IPS DF 6.9 (cell line): ENCODE measurements at places on chromosomes 4 and X.

DNA sequence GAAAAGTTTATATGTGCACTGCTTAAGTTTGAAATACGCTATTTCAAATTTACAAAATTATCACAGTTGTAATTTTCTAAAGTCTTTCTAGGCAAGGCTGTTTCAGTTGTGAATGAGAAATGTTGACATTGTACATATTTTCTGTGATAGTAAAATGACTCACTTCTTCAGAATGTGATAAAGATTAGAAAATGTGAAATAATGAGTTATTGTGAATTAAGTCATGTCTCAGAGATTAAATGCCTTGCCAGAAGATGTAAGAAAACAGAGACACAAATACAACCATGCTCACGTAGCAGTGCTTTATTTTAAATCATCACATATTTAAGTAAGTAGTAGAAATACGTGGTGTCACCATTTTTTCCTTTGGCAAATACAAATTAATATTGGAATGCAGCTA is 768 bp downstream of the CLCN4 start:
- no peak overlapping the region for H3K27ac ChIP-seq
- no peak overlapping the region for H3K4me3 ChIP-seq
- DNase-seq, result no peak

- H3K27ac ChIP-seq, result no peak overlapping the region
- no peak overlapping the region for H3K4me3 ChIP-seq
- H3K36me3 ChIP-seq, result no peaks in the 10 kb centered on the region
These were observed 48.7 kb upstream of the SLC4A4 start for GRCh38 chr4:71290074-71290473.

DNA sequence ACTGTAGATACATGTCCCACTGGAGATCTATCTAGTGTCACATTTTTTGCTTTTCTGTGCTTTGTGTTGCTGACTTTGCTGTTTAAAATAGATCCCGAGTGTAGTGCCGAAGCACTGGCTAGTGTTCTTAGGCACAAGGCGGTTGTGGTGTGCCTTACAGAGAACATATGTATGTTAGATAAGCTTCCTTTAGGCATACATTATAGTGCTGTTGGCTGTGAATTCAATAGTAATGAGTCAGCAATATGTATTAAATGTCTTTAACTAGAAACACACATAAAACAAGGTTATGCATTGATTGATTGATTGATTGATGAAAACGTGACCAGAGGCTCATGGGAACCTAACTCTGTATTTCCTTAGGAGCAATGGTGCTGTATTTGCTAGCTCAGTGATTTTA is 56.2 kb downstream of the COX7B2 start:
- no peaks in the 10 kb centered on the region for H3K4me1 ChIP-seq
- no peak for DNase-seq
- H3K4me3 ChIP-seq, result no peak overlapping the region

- H3K27ac ChIP-seq, result no peak overlapping the region
- H3K4me1 ChIP-seq, result no peaks in the 10 kb centered on the region
- no peak for DNase-seq
- no peaks in the 10 kb centered on the region for H3K27me3 ChIP-seq
These were observed 14.0 kb downstream of the TIMP1 start for GRCh38 chrX:47596256-47596655.

DNA sequence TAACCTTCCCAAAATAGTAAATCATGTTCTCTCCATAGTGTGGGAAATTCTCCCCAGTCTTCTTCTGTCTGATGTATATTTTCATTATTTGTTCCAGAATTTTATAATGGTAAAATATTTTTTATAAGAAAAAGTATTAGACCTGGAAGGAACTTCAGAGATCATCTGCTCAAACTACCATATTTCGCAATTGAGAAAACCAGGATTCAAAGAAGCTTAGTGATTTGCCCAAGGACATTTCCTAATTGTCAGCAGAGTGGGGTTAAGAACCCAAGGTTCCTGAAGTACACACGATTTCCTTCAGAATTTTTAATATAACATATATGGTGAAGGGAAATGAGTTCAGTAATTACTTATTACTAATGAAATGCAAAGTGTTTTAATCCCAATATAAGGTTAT is 24.1 kb downstream of the OCIAD1 start:
- no peaks in the 10 kb centered on the region for H3K4me1 ChIP-seq
- no peaks in the 10 kb centered on the region for H3K27me3 ChIP-seq
- no peak overlapping the region for H3K27ac ChIP-seq
- peaks cover 13% of the 10 kb centered on the region for H3K36me3 ChIP-seq
- H3K4me3 ChIP-seq, result no peak overlapping the region
- DNase-seq, result no peak

DNA sequence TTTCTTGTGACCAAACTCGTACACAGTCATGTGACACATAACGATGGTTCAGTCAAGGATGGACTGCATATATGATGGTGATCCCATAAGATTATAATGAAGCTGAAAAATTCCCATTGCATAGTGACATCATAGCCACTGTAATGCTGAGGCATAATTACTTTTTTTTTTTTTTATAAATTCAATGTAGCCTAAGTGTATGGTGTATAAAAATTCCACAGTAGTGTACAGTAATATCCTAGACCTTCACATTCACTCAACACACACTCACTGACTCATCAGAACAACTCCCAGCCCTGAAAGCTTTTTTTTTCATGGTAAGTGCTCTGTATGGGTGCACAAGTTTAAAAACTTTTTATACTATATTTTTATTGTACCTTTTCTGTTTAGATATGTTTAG is 105.0 kb downstream of the AREG start:
- H3K27me3 ChIP-seq, result no peaks in the 10 kb centered on the region
- H3K27ac ChIP-seq, result no peak overlapping the region
- no peak overlapping the region for H3K4me3 ChIP-seq

GRCh38 chrX:40132751-40133150 is 35.0 kb upstream of the BCOR start:
- H3K27ac ChIP-seq, result no peak overlapping the region
- no peak for DNase-seq
- no peaks in the 10 kb centered on the region for H3K4me1 ChIP-seq
- no peaks in the 10 kb centered on the region for H3K36me3 ChIP-seq

DNA sequence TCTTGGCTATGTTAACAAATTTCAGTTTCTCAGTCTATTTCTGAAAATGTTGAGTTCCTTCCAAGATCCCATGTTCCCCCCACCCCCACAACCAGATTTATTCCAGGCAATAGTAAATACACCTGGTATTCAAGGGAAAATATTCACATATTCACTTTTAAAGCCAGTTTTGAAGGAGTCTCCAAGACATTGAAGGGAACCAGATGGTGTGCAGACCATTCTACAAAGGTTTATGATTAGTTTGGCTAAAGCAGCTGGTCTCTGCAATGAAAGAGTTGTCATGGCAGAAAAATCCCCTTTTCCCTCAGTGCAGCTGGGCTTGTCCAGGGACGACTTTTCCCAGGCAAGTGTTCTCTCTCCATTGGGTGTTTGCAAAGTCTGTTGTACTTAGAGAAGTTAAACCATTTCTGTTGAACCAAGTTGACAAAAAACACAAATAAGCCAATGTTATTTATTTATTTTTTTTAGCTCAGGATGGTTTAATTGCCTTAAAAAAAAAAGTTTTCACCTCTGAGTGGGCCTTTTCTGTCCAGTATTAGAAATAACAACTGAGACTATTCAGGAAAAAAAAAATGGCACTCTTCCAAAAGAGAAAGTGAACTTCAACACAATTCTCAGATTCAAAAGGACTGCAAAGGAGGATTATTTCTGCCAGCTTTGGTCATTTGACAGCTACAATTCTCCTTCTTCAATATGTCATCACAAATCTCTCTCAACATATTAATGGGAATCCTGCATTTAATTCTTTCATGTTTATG is 410.6 kb downstream of the IL1RAPL1 start:
- no peak overlapping the region for H3K27ac ChIP-seq
- no peaks in the 10 kb centered on the region for H3K36me3 ChIP-seq
- no peaks in the 10 kb centered on the region for H3K27me3 ChIP-seq

GRCh38 chr4:88938138-88938537 is 118.8 kb downstream of the FAM13A start:
- H3K27me3 ChIP-seq, result no peaks in the 10 kb centered on the region
- no peak overlapping the region for H3K27ac ChIP-seq
- DNase-seq, result no peak

DNA sequence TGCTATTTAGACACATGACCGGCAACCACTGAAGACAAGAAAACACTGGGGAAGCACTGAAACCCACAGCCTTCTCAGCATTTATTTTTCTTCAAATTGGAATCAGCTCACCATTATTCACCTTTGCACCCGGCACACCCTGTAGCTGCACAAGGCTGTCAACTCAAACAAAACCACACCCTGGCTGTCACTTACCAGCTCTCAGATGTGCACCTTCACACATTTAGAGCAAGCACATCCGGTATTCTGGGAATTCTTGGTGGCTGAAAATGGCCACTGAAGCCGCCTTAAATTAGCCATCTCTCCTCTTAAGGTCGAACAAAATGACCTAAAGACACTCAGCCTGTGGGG is 5.9 kb downstream of the ZFYVE28 start:
- no peak overlapping the region for H3K4me3 ChIP-seq
- H3K27ac ChIP-seq, result no peak overlapping the region
- DNase-seq, result no peak
- no peaks in the 10 kb centered on the region; the same call in 1 of the 2 replicates for H3K36me3 ChIP-seq

- H3K36me3 ChIP-seq, result no peaks in the 10 kb centered on the region
- no peak overlapping the region for H3K27ac ChIP-seq
- no peak for DNase-seq
- H3K27me3 ChIP-seq, result no peaks in the 10 kb centered on the region
These were observed 178.8 kb downstream of the SNCA start for GRCh38 chr4:89657931-89658700.

- no peak overlapping the region for H3K27ac ChIP-seq
- H3K4me1 ChIP-seq, result no peaks in the 10 kb centered on the region
- no peak overlapping the region for H3K4me3 ChIP-seq
- no peaks in the 10 kb centered on the region for H3K27me3 ChIP-seq
- no peaks in the 10 kb centered on the region for H3K36me3 ChIP-seq
These were observed 24.7 kb downstream of the KCNE5 start for GRCh38 chrX:109600237-109600651.

- no peak overlapping the region for H3K27ac ChIP-seq
- no peak for DNase-seq
- no peaks in the 10 kb centered on the region for H3K27me3 ChIP-seq
- no peak overlapping the region for H3K4me3 ChIP-seq
- H3K4me1 ChIP-seq, result peaks cover 1% of the 10 kb centered on the region; the same call in 1 of the 2 replicates
These were observed 48.7 kb upstream of the PHOX2B start for GRCh38 chr4:41797260-41797659.

- H3K36me3 ChIP-seq, result no peaks in the 10 kb centered on the region
- no peak overlapping the region for H3K27ac ChIP-seq
- no peak for DNase-seq
- no peak overlapping the region for H3K4me3 ChIP-seq
These were observed 1508.9 kb downstream of the STIM2 start for GRCh38 chr4:28369499-28369898.

DNA sequence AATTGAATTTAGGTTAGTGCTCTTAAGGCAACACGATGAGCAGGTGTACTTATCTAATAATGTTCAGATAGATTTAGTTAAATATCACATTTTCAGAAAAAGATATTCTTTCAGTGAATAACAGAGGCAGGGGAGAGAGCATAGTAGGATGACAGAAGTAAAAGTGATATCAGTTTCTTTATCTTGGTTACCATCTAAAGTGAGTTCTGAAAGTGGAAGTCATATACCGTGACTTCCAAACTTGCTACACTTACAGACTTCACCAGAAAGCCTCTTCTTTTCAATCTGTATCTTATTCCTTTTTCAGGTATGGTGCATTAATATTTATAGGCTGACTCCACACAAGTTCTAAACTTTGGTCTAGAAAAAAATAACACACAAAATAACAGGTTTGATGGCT is 124.9 kb downstream of the POU4F2 start:
- no peak for DNase-seq
- no peaks in the 10 kb centered on the region for H3K27me3 ChIP-seq
- H3K4me3 ChIP-seq, result no peak overlapping the region
- no peaks in the 10 kb centered on the region for H3K36me3 ChIP-seq

- H3K4me3 ChIP-seq, result no peak overlapping the region; the same call in 1 of the 2 replicates
- no peak overlapping the region for H3K27ac ChIP-seq
- 0 out of 2 replicates have a peak, but pooled peaks cover 1% of the 10 kb centered on the region for H3K27me3 ChIP-seq
- DNase-seq, result no peak
These were observed 1.9 kb downstream of the ADGRA3 start for GRCh38 chr4:22514001-22514400.

GRCh38 chr4:60033826-60034225 is 1166.3 kb upstream of the ADGRL3 start:
- H3K4me1 ChIP-seq, result 0 out of 2 replicates have a peak, but pooled peaks cover 1% of the 10 kb centered on the region
- H3K4me3 ChIP-seq, result no peak overlapping the region
- no peaks in the 10 kb centered on the region for H3K36me3 ChIP-seq
- H3K27me3 ChIP-seq, result no peaks in the 10 kb centered on the region
- no peak overlapping the region for H3K27ac ChIP-seq

GRCh38 chr4:185738820-185739219 is 73.2 kb downstream of the SORBS2 start:
- no peak overlapping the region for H3K27ac ChIP-seq
- no peaks in the 10 kb centered on the region for H3K27me3 ChIP-seq
- no peak overlapping the region for H3K4me3 ChIP-seq
- DNase-seq, result no peak
- peaks cover 6% of the 10 kb centered on the region; the same call in 1 of the 2 replicates for H3K4me1 ChIP-seq

DNA sequence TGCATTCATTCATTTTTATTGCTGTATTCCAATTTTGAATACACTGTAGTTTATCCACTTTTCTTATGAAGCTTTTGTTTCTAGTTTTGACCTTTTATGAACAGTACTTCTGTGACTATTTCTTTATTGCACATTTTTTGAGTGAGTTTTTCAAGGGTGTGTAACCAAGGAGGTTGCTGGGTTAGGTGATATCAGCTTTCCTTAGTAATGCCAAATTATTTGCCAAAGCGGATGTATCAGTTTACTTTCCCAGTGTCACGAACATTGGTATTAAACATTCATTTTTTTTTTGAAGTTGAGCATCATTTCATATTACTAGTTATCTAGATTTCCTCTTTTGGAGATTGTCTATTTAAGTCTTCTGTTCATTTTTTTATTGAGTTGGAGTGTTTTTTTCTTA is 32.9 kb downstream of the STIM2 start:
- no peaks in the 10 kb centered on the region for H3K27me3 ChIP-seq
- DNase-seq, result no peak
- no peak overlapping the region for H3K27ac ChIP-seq
- no peak overlapping the region for H3K4me3 ChIP-seq
- H3K36me3 ChIP-seq, result no peaks in the 10 kb centered on the region

GRCh38 chrX:74670028-74670427 is 55.6 kb upstream of the RLIM start:
- H3K4me1 ChIP-seq, result no peaks in the 10 kb centered on the region
- no peaks in the 10 kb centered on the region for H3K27me3 ChIP-seq
- no peak for DNase-seq
- no peak overlapping the region for H3K4me3 ChIP-seq
- H3K27ac ChIP-seq, result no peak overlapping the region

DNA sequence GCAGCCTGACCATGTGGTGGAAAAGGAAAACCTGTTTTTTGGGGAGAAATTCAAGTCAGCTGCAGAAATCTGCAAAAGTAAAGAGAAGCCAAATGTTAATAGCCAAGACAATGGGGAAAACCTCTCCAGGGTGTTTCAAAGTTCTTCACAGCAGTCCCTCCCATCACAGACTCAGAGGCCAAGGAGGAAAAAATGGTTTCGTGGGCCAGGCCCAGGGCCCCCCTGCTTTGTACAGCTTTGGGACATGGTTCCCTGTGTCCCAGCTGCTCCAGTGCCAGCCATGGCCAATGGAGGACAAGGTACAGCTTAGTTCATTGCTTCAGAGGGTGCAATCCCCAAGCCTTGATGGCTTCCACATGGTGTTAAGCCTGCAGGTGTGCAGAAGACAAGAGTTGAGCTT is 15.2 kb upstream of the YTHDC1 start:
- H3K27ac ChIP-seq, result no peak overlapping the region
- no peaks in the 10 kb centered on the region for H3K4me1 ChIP-seq
- H3K36me3 ChIP-seq, result no peaks in the 10 kb centered on the region
- H3K4me3 ChIP-seq, result no peak overlapping the region
- DNase-seq, result no peak
